Hair follicle dermal papilla cell (primary cell): ENCODE measurements at places on chromosomes 5 and 9. TPM values are rescaled to one million over a fixed set of nuclear protein-coding genes. Genes with fewer than 3 reads are reported as not detected.

The SLC34A1 gene
- not detected in 2 replicates for total RNA-seq

The YIPF5 gene
- total RNA-seq, result 134 and 146 TPM in 2 replicates

The PCDHA4 gene
- 0.49 and 1.1 TPM in 2 replicates for total RNA-seq

The PTCH1 gene
- total RNA-seq, result 2.9 and 6.7 TPM in 2 replicates

The SVEP1 gene
- total RNA-seq, result 107 and 127 TPM in 2 replicates

The FOXD4L5 gene
- 0.16 TPM in 1 of 2 replicates, not detected in the other for total RNA-seq

The ACTBL2 gene
- not detected in 2 replicates for total RNA-seq

The TNC gene
- total RNA-seq, result 766 and 1,310 TPM in 2 replicates

The ELOVL7 gene
- total RNA-seq, result 0.49 and 0.97 TPM in 2 replicates

The WDR36 gene
- total RNA-seq, result 39.0 and 51.0 TPM in 2 replicates

The PCDHB13 gene
- total RNA-seq, result 1.2 and 1.3 TPM in 2 replicates

The ECM2 gene
- total RNA-seq, result 34.5 and 38.5 TPM in 2 replicates

The C9orf153 gene
- 0.16 and 0.24 TPM in 2 replicates for total RNA-seq

The CATSPER3 gene
- not detected in 2 replicates for total RNA-seq

The PLCXD3 gene
- total RNA-seq, result under 0.01 and 0.12 TPM in 2 replicates

The SEMA6A gene
- total RNA-seq, result 1.1 and 1.5 TPM in 2 replicates

The CDO1 gene
- 3.6 and 4.7 TPM in 2 replicates for total RNA-seq

The TUSC1 gene
- total RNA-seq, result 24.5 and 30.7 TPM in 2 replicates

The DOCK8 gene
- total RNA-seq, result 0.12 and 0.16 TPM in 2 replicates

The FKBP15 gene
- 28.2 and 30.5 TPM in 2 replicates for total RNA-seq

The PLGRKT gene
- 8.0 and 9.9 TPM in 2 replicates for total RNA-seq

The IL3 gene
- not detected in 2 replicates for total RNA-seq

The PCDHAC2 gene
- total RNA-seq, result 0.73 and 1.8 TPM in 2 replicates

The INSL6 gene
- not detected in 2 replicates for total RNA-seq

The MCC gene
- total RNA-seq, result 47.1 and 63.6 TPM in 2 replicates

The SOX30 gene
- under 0.01 TPM in 1 of 2 replicates, not detected in the other for total RNA-seq

The PCDHGA7 gene
- 7.2 and 7.5 TPM in 2 replicates for total RNA-seq

The PCDHB5 gene
- total RNA-seq, result 1.1 and 1.2 TPM in 2 replicates

The CEP72 gene
- 1.5 and 2.1 TPM in 2 replicates for total RNA-seq

The OR1Q1 gene
- total RNA-seq, result 0.36 and 0.65 TPM in 2 replicates

The CDX1 gene
- not detected in 2 replicates for total RNA-seq

The TSLP gene
- total RNA-seq, result under 0.01 and 0.49 TPM in 2 replicates

The SPATA31C1 gene
- total RNA-seq, result not detected in 2 replicates

The GPRIN1 gene
- 3.4 and 3.9 TPM in 2 replicates for total RNA-seq

The CACFD1 gene
- total RNA-seq, result 12.1 and 13.3 TPM in 2 replicates

The RNF183 gene
- not detected in 2 replicates for total RNA-seq

The CDKN2B-AS1 gene
- total RNA-seq, result 8.4 and 10.1 TPM in 2 replicates

The MAP3K1 gene
- total RNA-seq, result 6.6 and 6.7 TPM in 2 replicates

The SLC36A3 gene
- total RNA-seq, result not detected in 2 replicates

The LCN9 gene
- not detected in 2 replicates for total RNA-seq

The FAM193B gene
- 32.9 and 39.8 TPM in 2 replicates for total RNA-seq

The BTNL8 gene
- total RNA-seq, result not detected in 2 replicates

The ORM2 gene
- not detected in 2 replicates for total RNA-seq

The C9 gene
- total RNA-seq, result 0.16 and 0.24 TPM in 2 replicates

The CAMLG gene
- total RNA-seq, result 29.0 and 35.0 TPM in 2 replicates

The GARNL3 gene
- total RNA-seq, result 2.9 and 7.3 TPM in 2 replicates

The BHMT2 gene
- total RNA-seq, result 12.4 and 17.5 TPM in 2 replicates

The ACOT12 gene
- total RNA-seq, result not detected in 2 replicates
